Stimulated activated naive CD4-positive, alpha-beta T cell treated with Interleukin-2 at 50 U/mL for 16 hours (primary cell): ENCODE measurements at places on chromosomes 2 and 18.

DNA sequence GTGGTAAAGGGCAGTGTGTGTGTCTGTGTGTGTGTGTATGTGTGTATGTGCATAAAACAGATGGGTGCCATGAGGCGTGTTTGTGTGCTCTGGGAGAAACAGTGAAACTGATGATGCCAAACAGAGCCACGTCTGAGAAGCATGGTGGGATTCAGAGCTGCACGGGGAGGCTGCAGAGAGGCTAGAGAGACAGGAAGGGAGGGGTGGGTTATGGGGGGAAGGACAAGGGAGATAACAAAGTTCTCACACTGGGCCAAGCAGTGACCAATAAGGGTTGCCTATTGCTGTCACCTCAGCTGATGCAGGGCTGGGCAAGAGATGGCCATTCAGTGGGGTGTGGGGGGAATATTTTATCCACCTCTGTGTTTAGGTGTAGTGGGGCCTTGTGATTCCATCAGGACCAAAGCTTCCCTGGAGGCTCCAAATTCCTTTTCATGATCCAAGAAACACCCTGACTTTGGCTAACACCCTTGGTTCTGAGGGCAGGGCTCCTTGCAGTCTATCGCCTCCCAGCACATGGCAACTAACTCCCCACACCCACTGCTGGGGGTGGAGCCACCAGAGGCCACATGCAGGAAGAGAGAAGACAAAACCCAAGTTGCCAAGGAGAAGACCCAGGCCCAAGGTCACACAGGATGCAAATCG lies 54.2 kb upstream of the POMC start:
- no peak for DNase-seq

- peak; percentile 77 for DNase-seq
These were observed 939 bp downstream of the DOCK10 start for GRCh38 chr2:225041207-225041850.

- DNase-seq, result no peak
These were observed 78.0 kb downstream of the UPP2 start for GRCh38 chr2:158179660-158180059.

- DNase-seq, result no peak
These were observed 3.0 kb downstream of the SLC35F6 start for GRCh38 chr2:26767129-26767528.

DNA sequence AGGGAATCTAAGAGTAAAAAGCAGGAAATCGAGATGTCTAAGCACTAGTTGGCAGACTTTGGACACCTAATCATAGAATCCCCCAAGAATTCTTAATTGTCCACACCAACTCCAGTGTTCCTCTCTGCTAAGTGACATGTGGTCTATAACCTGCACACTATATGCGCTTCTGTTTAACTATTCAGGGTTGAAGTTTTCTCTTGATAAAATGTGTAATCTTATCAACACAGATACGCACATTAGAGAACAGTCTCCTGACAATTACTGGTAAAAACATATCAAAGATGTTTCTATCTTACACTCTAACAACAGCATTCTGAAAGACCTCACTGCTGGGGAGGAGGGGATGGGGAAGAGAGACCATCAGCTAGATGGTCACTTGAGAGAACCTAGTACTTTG lies 3.9 kb downstream of the ABCB11 start:
- no peak for DNase-seq
